AG10803 (cell line): ENCODE measurements at places on chromosomes 2 and 18.
A peak's percentile ranks its signal among the peaks of the same experiment; 100 is the strongest.

DNA sequence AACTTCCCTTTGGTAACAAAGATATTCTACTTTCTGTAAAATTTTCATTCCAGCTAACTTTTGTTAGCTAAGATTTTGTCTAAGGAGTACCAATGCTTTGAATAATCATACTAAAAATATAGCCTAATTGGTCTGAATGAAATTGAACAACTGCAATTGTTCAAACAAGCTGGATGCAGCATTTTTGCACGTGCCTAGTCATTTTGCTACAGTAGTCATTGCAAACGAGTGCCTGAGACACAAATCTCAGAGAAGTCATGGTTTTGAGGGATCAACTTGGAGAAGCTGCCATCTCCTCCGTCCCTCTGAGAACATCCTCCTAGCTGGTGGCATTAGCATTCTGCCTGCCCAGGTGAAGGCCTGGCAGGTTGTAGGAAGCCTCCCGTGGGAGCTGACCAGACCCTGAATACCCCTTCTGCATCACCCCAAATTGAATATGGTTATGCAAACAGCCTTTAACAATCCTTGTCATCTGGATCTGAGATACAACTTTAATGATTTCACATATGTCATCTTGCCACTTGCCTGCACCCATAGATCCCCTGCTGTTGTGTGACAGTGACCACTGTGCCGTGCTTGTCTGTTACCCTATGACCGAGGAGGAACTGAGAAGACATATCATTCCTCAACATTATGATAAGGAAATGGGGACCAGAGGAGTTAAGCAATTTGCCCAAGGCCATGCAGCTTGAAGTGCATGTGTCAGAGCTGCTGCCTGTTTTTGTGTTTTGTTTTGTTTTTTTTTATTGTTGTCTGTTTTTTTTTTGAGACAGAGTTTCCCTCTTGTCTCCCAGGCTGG lies 29.1 kb upstream of the MGAT4A start:
- no peak for DNase-seq

DNA sequence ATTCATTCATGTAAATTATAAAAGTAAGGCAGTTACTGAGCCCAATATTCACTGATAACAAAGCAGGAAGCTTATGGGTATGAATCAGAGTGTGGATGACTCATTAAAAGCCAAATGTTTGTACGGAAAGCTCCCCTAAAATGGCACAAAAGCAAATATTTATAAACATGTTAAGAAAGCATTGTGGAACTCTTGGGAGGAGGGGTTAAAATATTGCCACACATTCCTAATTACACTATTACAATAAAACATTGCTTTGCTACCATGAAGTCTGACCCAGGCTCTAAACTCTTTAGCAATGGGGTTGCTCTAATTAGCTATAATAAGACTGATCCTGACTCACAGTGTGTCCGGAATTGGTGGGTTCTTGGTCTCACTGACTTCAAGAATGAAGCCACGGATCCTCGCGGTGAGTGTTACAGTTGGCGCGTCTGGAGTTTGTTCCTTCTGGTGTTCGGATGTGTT lies 110.9 kb downstream of the NAB1 start:
- DNase-seq: peak; percentile 92

GRCh38 chr2:159185401-159186130 lies 100.9 kb downstream of the WDSUB1 start:
- DNase-seq: peak; percentile 52

- DNase-seq: peak; percentile 42
Measured at GRCh38 chr2:142980246-142981068, 103.0 kb downstream of the KYNU start.

DNA sequence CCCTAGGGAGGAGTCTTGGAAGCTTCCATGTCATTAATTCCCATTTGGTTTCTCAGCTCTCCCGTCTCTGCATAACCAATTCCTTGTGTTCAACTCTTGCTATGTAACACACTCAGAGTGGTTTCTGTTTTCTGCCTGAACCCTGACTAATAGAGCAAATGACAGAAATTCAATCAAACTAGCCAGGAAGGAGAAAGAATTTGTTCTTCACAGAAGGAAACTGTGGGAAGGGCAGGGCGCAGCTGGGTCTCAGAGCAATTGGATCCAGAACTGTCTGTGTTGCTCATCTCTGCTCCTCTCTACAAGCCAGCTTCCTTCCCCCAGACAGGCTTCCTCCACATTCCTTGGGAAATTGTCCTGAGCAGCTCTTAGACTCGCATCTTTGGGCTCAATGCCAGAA lies 269.8 kb downstream of the TNS1 start:
- peak; percentile 95 for DNase-seq

GRCh38 chr2:150476809-150477302 lies 10.6 kb downstream of the RND3 start:
- DNase-seq: no peak

DNA sequence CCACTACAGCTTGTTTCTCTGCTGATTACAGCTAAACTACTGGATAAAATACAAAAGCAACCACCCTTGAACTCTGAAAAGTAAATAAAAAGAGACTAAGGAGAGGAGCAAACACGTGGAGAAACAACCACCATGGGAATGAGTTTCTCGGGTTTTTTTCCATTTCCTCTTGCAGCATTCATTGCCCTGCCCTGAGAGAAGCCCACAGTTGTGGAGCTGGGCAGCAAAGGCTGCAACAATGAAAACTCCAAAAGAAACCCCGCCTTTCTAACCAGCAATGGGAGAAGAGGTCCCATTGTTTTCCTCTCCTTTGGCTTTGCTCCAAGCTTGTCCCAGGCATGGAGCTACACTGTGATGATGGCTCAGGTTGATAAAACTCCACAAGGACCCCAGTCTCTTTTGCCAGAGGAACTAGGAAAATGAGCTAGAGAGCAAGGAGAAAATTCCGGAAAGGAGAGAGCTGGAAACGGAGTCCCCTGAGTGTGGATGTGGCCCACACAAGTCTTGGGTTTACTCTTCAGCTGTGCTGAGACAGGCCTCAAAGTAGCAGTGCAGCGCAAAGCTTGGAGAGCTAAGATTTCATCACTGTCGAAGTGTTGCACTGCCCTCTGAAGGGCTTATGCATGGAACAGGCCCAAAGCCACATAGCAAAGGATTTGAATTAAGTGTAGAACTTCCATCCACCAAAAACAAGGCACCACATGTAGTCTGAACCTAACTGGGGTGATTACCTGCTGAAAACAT lies 20.9 kb downstream of the NAPG start:
- DNase-seq: no peak

- DNase-seq: no peak
Measured at GRCh38 chr2:71067567-71068217, 756 bp upstream of the NAGK start.

DNA sequence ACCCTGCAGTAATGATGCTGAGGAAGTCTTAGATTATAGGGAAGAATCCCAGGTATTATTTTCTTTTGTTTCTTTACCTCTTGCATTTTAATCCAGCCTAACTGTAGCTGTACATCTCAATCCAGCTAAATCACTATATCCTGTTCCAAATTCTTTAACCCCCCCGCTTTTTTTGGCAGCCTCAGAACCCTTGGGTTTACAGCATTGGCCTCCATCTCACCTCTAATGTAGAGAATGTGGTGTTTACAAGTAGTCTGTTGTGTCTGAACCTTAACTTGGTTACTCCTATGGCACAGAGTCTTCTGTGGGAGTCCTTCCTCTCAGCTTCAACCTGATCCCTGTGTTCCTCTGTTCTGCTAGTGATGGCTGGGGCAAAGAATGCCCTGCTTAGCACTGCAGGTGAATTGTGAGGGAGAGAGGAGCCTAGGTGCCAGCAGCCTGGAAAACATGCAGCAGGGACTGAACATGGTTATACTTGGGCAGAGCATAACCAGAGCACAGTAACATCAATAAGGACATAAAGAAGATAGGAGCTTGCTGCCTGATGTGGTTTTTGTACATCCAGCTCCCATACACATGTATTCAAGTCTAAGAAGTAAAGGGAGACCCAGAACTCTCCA lies 130.2 kb downstream of the FAM124B start:
- DNase-seq: no peak

GRCh38 chr2:201466050-201466675 lies 14.6 kb downstream of the STRADB start:
- DNase-seq: peak; percentile 66
